Effector memory CD8-positive, alpha-beta T cell (primary cell): ENCODE measurements at places on chromosomes 6 and 20.

DNA sequence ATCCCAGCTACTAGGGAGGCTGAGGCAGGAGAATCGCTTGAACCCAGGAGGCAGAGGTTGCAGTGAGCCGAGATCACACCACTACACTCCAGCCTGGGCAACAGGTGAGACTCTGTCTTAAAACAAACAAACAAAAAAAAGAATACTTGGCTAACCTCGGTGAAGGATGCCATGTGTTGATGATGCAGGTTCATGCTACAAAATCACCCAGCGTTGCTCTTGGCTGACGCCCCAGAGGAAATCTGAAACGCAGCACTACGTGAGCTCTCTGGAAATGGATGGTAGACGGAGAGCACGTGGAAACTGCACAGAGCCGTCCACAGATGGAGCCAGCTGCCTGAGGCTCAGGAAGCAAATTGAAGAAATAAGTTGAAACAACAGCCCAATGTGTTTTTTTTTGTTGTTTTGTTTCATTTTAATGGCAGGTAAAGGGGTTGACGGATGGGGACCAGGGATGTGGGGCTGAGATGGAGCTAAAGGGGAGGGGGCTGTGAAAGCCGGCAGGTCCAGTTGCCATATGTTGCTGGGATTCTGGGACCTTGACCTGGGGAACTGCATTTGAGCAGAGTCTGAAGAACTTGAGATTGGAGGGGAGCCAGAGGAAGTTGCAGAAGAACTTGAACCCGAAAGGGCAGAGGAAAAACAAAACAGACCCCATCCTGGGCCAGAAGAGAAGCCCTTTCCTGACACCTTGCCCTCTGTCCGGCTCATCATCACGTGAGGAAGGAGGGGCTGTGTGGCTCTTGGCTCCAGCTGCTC lies 12.8 kb upstream of the MANBAL start:
- DNase-seq, result no peak

DNA sequence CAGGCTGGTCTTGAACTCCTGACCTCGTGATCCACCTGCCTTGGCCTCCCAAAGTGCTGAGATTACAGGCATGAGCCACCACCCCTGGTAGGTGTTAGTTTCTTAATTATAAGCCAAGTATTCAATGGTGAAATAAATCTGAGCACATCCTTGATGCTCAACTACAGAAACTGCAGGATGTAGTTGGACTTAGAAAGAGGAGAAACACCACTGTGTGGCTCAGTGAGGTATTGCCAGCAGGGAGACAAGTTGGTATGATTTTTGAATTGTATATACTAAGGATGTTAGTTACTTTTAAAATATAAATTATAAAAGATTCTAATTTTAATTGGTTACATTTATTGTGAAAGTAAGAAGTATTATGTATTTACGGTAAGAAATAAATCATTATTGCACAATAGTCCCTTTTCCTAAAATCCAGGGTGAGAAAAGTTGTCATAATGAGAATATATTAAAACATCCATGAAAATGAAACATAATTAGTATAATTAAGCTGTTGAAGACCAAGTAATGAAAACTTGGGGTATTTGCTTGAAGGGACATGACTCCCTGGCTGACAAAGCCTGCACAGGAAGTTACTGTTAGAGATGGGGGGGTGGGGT lies 17.6 kb downstream of the SLC18B1 start:
- no peak for DNase-seq

DNA sequence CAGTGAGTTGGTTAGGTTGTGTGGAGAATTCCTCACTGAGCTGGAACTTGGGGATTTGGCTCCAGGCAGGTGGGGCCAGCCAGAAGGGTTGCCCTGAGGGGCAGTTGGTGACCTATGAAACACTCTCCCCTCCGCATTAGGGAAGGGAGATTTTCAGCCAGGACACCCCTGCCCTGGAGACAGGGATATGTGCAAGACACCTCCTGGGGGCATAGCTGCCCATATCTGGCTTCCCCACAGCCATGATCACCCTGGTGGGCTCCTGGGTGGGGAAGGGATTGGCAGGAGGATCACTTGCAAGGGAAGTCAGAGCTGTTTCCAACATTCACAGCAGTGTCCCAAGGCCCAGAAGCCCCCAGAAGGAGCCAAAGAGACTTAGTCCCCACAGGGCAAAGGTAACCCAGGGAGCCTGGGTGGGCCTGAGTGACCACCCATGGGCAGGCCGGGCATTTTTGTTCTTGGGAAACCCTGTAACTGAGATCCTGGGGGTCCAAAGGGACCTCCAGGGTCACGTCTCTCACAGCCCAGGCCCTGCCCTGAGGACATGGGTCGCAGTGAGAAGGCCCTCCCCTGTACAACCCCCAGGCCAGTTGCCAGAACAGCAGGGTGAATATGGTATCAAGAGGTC lies 145.8 kb downstream of the MRPL14 start:
- no peak for DNase-seq

DNA sequence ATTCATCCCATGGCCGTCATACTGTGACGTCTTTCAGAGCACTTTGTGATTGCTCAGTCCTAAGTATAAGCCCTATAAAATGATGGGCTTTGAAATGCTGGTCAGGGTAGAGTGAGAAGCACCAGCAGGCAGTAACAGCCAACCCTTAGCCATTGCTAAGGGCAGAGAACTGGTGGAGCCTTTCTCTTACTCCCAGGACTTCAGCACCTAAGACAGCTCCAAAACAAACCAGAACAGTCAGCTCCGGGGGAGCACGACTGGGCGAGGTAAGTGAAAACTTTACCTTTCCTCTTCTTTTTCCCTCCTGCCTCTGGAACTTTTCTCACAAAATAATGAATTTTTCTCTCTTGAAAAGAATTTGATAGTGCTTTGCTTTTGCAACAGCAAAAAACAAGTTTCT lies at the start of gene VIP:
TSS of gene VIP (plus strand) at position 104 of the 400 bp plus-strand sequence. CDS start 1,381 bp downstream, outside the sequence.
- no peak for DNase-seq

GRCh38 chr6:158507174-158507573 lies 52.7 kb upstream of the TMEM181 start:
- DNase-seq, result no peak

GRCh38 chr6:75621846-75622245 lies 20.2 kb downstream of the SENP6 start:
- DNase-seq, result no peak

- DNase-seq, result no peak
Observed at GRCh38 chr6:109396046-109396718, 13.9 kb upstream of the CD164 start.

DNA sequence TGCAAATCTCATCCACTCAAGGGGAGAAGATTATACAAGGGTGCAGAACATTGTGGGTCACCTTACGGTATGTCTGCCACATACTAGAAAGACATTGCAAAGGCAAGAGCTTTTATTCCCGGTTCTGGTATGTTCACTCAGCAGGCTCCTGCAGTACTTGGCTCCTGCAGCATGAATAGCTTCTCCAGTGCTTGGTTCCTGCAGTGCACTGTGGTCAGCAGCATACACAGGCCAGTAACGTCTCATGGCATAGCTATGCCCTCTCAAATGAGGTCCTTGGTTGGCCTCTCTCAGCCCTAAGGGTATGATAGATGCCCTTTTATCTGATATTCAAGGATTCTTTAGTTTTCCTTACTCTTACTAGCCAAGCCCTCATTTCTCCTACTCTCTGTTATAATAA lies 12.6 kb downstream of the TCP11 start:
- no peak for DNase-seq
